AG09319 (cell line): ENCODE measurements at places on chromosomes 4 and X.

GRCh38 chr4:122150931-122151330 lies 1.2 kb upstream of the BLTP1 start:
- no peak for DNase-seq

GRCh38 chr4:180741703-180742102 lies 1501.5 kb upstream of the TENM3 start:
- no peak for DNase-seq

- no peak for DNase-seq
These were observed 284.1 kb upstream of the EPHA5 start for GRCh38 chr4:65954416-65954815.

DNA sequence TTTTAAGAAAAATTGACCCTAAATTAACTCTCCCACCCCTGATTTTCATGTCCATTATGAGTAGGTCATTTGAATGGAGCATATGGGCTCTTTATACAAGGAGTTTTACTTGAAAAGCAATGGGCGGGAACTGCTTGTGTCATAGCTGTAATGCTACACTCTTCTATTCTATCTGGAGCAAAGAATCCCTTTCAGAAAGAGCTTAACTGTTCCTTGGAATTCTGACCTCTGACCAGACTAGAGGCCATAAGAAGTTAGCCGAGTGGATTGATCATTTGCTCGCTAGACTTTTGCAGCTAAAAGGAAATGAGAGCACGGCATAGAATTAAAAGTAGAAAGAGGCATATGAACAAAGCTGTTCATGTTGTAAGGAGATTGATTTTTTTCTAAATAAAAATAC lies 79.1 kb downstream of the DOCK11 start:
- DNase-seq: no peak

- no peak for DNase-seq
These were observed 680.6 kb downstream of the TECRL start for GRCh38 chr4:63728480-63729177.

- DNase-seq: no peak
These were observed 78.0 kb downstream of the PRDM5 start for GRCh38 chr4:120844528-120844921.

GRCh38 chr4:184448821-184449220 lies 25.5 kb downstream of the IRF2 start:
- DNase-seq: no peak

DNA sequence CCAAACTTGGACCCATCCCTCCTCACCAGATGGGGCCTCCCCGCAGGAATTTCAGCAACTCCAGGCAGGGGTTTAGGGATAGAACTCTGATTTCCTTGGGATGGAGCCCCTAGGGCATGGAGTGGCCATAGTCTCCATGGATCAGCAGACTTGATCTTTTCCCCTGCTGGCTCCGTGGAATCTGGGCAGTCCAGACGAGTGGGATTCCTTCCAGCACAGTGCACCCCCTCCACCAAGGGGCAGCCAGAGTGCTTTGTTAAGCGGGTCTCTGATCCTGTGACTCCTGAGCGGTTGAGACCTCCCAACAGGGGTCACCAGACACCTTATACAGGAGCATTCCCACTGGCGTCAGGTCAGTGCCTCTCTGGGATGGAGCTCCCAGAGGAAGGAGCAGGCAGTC lies 40.4 kb downstream of the ENPP6 start:
- DNase-seq: no peak

GRCh38 chrX:43808231-43808630 lies 74.0 kb downstream of the MAOB start:
- DNase-seq: no peak

DNA sequence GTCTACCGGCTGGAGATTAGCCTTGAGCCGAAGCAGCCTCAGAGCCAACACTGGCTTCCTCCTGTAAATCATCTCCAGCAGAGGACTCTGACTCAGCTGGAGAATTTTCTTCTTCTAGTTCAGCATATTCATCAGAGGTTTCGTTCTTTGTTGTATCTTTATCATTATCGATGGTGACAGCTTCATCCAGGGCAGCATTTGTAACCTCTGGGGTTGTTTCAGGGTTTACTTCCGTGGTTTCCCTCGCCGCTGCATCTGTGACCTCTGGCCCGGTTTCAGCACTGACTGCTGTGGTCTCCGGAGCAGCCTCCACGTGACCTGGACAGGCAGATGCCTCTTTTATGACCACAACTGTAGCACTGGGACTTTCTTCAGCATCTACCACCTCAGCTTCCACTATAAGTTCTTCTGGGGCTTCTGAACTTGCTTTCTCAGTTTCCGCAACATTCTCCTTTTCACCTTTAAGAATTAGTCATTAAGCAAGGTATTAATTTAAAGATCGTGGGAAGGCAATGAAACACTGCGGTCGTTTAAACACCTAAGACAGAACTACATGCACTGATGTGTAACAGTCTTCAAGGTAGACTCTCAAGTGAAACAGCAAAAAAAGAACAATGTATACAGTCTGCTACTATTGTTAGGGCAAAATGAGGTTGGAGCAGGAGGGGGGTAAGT lies 13.3 kb downstream of the MGARP start:
- DNase-seq: peak; percentile 37

GRCh38 chr4:22910200-22910599 lies 217.5 kb downstream of the GBA3 start:
- DNase-seq: no peak

- no peak for DNase-seq
These were observed 12.2 kb downstream of the SPOCK3 start for GRCh38 chr4:167222099-167222498.

- DNase-seq: no peak
These were observed 28.4 kb downstream of the NPNT start for GRCh38 chr4:105923497-105924238.

- DNase-seq: peak; percentile 82
These were observed 155.8 kb downstream of the PPP3CA start for GRCh38 chr4:101191302-101192098.

DNA sequence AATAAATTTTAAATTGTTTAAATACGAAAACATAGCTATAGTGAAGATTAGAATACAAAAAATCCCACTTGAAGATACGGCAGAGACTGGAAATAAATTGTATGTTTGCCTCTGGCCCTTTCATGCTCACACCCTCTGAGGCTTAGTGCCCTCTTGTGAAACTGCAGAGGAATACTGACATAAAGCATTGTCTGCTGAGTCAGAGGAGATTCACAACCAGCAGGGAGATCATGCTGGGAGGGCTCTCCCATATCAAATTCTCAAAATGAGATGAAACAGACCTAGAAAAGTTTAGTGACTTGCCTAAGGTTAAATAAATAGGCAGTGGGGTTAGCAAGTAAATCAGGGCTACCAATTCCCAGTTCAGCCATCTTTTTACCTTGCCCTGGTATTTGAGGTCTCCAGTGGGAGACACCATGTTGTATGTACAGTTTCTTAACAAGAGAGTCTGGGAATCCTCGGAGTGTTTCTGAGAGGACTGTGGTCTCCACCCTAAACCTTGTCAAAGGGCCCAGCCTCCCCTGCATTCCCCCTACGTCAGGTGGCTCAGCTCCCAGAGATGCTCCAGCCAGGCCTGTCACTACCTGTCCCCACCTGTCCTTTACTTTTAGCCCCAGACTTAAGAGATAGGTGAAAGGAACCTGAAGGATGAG lies 581.4 kb upstream of the DIPK2B start:
- peak; percentile 49 for DNase-seq

GRCh38 chr4:205097-205756 lies 80.9 kb downstream of the ZNF718 start:
- no peak for DNase-seq

- DNase-seq: no peak
These were observed 34.5 kb upstream of the TLR2 start for GRCh38 chr4:153649572-153649991.

DNA sequence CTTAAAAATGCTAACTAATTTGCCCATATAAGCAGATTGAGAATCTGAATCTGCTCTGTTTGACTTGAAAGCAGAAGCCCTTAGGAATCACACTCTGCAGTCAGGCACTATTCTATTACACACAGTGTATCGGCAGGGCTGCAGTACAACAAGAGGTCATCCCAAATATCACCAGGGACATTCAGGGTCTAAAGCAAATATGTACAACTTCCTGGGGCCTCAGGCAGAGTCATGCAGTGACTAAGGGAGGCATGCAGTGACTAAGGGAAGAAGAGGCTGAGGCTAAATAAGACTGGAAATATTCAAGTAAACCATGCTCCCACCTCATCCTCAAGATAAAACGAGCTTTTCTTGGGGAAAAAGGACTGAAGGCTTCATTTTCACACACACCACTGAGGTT lies 20.9 kb downstream of the MAPK10 start:
- peak; percentile 44 for DNase-seq

DNA sequence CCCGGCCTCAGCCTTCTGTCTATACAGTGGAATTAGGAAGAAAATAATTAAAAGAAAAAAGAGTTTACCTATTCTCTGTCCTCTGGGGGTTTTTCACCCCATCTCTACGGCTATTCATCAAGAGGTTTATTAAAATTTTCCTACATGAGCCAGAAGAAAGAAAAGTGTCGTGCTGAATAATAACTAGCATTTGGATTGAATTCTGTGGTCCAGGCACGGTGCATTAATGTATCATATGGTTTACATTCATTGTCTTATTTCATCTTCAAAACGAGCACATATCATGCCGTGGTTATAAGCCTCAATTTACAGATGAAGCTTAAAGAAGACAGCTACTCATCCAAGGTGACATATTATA lies 5.4 kb upstream of the NAA15 start:
- DNase-seq: no peak

- DNase-seq: no peak
These were observed 63.1 kb downstream of the GLUD2 start for GRCh38 chrX:121110536-121110935.

GRCh38 chr4:86223472-86223871 lies 136.4 kb downstream of the MAPK10 start:
- no peak for DNase-seq

GRCh38 chr4:169707958-169708643 lies 49.6 kb downstream of the HPF1 start:
- no peak for DNase-seq

DNA sequence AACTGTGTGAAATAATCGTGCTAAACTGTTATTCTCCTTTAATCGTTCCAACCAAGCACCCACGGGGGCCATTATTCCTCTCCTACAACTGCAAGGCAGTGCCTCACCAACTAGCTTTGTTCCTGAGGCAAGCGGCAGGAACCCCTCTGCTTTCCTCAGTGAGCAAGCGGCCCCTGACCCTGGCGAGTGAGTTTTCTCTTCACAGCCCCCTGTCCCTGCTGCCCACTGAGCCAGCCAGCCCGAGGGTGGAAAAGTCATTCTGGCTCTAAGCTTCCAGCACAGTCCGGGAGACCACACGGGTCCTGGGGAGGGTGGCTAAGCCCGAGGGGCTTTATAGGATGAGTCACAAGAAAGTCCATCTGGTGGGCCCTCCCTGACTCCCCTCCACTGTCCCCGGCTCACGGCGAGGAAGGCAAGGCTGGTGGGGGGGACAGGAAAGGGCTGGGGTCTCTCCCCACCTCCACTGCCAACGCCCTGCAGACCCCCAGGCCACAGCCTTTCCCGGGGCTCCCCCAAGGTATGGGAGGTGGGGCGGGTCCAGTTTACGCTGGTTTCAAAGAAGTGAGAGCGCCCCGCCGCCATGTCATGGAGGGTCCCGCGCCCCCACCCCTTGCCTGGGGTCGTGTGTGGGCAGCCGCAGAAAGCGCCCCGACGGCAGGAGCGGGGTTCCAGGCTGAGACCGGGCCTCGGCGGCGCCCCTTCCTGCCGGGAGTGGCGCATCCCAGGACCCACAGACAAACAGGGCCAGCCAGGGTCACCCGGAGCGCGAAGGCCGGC lies 45.0 kb downstream of the CPLX1 start:
- DNase-seq: no peak

GRCh38 chr4:121199742-121200561 lies 35.8 kb upstream of the TNIP3 start:
- no peak for DNase-seq

DNA sequence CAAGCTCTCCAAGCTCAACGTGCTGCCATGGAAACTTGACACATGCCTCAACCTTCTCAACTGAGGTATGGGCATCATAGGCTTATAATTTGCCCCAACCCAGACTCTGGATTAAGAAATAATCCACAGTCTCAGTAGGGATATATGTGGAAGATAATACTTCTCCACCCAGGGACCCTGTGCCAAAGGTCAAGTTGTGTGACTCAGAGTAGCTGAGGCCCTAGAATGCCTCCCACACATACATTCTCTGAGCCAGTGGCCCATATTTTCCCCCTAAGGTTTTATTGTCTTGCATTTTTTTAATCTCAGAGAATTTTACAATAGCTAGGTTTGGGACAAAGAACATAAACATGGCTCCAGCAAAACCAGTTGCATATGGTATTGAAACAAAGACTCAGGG lies 283.1 kb downstream of the IDS start:
- DNase-seq: no peak

GRCh38 chr4:87499403-87500091 lies 29.6 kb downstream of the SPARCL1 start:
- no peak for DNase-seq

DNA sequence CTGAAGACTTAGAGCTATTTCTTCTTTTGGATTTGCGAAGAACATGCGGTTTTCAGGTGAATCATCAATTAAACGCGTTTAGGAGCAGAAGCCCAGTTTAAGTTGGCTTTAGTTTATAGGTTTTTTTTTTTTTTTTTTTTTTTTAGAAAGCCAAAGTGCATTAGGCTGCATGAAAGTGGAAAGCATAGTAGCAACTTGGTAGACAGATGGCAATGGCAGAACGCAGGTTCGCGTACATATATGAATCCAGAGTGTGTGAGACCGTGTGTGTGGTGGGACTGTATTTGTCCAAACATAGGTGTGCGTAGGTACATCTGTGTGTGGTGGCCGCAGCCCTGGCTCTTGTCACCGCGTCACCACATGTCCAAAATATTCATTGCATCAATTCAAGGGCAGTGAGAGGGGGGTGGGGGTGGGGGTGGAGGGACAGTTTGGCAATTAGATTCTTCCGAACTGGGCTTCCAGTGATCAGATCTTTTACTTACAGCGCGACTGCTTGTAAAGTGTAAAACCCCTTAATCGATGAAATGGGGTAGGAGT lies 901 bp downstream of the JADE1 start:
- DNase-seq: no peak

GRCh38 chr4:162985131-162985530 lies 181.6 kb downstream of the NAF1 start:
- no peak for DNase-seq

DNA sequence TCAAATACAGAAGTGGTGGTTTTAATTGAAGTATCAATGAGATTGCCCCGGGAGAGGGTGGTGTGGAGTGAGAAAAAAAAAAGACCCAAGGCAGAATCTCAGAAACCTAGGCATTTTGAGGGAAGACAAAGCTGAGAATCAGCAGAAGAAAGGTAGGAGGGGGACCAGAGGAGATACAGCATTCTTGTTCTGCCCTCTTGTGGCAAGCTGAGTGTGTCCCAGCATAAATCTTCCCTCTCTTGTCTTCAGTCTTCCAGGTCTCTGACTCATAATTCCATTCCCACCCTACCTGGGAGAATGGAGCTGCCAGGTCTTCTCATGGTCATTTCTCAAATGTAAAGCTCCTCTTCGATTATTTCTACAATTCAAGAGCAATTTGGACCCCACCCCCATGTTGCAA lies 32.7 kb upstream of the MAGED1 start:
- DNase-seq: peak; percentile 8

- DNase-seq: no peak
These were observed at the start of gene CFAP47 for GRCh38 chrX:35919536-35920309. CFAP47 (plus strand) TSS chrX:35919734; CDS start chrX:35919800, 66 bp downstream.
